Activated naive CD8-positive, alpha-beta T cell treated with anti-CD3 and anti-CD28 coated beads, Interleukin-2, amount 10 ng/mL, durations not matched to agents 7 days and 5 days (primary cell): ENCODE measurements at places on chromosomes 6 and 20. TPM values are rescaled to one million over a fixed set of nuclear protein-coding genes. Genes with fewer than 3 reads are reported as not detected.

Gene ARMH2
- 2.2 TPM for total RNA-seq

Gene SNAP91
- total RNA-seq: not detected

DNA sequence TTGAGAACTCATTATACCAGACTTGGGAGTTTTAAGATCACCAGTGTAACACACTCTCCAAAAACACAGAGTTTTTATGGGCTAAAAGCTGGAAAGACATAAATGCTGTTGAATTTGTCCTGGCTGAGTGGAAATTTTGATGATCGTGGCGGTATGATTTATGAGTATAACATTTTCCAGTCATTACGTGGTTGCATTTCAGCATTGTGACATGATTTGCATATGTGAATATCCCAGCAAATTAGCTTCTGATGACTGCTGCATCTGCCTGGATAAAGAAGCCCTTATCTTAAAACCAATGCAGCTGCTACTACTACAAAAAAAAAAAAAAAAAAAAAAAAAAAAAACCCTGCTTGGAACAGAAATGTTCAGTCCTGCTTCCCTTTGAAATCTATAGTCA is 850.9 kb downstream of the TFAP2A start:
- no peak overlapping the region for H3K27ac ChIP-seq
- H3K4me1 ChIP-seq: no peaks in the 10 kb centered on the region
- no peaks in the 10 kb centered on the region for H3K36me3 ChIP-seq
- H3K27me3 ChIP-seq: no peaks in the 10 kb centered on the region
- no peak overlapping the region for H3K4me3 ChIP-seq

Gene CLPSL2
- total RNA-seq: not detected

- H3K4me1 ChIP-seq: no peaks in the 10 kb centered on the region
- no peaks in the 10 kb centered on the region for H3K36me3 ChIP-seq
- DNase-seq: no peak
- H3K27ac ChIP-seq: no peak overlapping the region
- no peak overlapping the region for H3K4me3 ChIP-seq
- no peaks in the 10 kb centered on the region for H3K27me3 ChIP-seq
Measured at GRCh38 chr6:70547905-70548304, 18.8 kb upstream of the SDHAF4 start.

Gene ULBP3
- total RNA-seq: 1.6 TPM

Gene DACT2
- total RNA-seq: not detected

GRCh38 chr6:125802383-125802782 is 11.6 kb downstream of the NCOA7 start:
- H3K27me3 ChIP-seq: no peaks in the 10 kb centered on the region
- H3K27ac ChIP-seq: no peak overlapping the region
- H3K4me1 ChIP-seq: peaks cover 35% of the 10 kb centered on the region
- no peak for DNase-seq
- peaks cover 24% of the 10 kb centered on the region for H3K36me3 ChIP-seq

- DNase-seq: no peak
- no peak overlapping the region for H3K27ac ChIP-seq
- H3K27me3 ChIP-seq: peaks cover 22% of the 10 kb centered on the region
Measured at GRCh38 chr6:78908621-78909020, 41.3 kb downstream of the IRAK1BP1 start.

DNA sequence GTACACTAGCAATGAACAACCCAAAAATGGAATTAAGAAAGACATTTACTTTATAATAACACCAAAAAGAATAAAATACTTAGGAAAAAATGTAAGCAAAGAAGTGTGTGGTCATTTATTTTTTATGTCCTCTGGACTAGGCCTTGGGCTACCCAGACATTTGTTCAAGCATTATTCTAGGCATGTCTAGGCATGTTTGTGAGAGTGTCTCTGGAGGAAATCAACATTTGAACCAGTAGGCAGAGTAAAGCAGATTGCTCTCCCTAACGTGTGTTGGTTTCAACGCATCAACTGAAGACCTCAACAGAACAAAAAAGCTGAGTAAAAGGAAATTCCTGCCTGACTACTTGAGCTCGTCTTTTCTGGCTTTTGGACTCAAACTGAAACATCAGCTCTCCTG is 84.5 kb downstream of the ANKEF1 start:
- H3K27me3 ChIP-seq: peaks cover 3% of the 10 kb centered on the region
- H3K4me1 ChIP-seq: peaks cover 5% of the 10 kb centered on the region
- no peaks in the 10 kb centered on the region for H3K36me3 ChIP-seq

- no peak overlapping the region for H3K27ac ChIP-seq
- no peak for DNase-seq
- no peaks in the 10 kb centered on the region for H3K36me3 ChIP-seq
- no peaks in the 10 kb centered on the region for H3K4me1 ChIP-seq
- H3K27me3 ChIP-seq: peaks cover 52% of the 10 kb centered on the region
Measured at GRCh38 chr6:70280400-70280853, 22.5 kb downstream of the COL9A1 start.

DNA sequence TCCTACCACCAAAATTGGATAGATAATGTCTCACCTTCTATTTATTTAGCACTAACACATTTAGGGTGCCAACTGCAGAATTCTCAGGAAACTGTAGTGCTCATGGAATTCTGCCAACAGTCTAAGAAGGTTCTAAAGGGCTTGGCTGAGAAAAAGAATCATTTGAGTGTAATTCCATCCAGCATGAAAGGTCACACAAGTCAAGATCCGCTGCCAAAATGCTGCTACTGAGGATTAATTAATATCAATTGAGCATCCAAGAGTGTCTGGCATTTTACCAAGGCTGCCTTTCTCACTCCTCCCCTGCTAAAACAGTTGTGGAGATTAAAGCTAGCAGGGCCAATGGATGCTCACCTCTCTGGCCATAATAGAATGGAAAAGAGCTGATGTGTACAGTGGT is 112.7 kb downstream of the FHL5 start:
- peaks cover 9% of the 10 kb centered on the region for H3K27me3 ChIP-seq
- no peaks in the 10 kb centered on the region for H3K36me3 ChIP-seq
- H3K4me3 ChIP-seq: no peak overlapping the region
- no peak for DNase-seq
